DMS79 treated with DMSO at 0.1 percent for 48 hours (cell line): ENCODE measurements at places on chromosomes 11 and 22.

DNA sequence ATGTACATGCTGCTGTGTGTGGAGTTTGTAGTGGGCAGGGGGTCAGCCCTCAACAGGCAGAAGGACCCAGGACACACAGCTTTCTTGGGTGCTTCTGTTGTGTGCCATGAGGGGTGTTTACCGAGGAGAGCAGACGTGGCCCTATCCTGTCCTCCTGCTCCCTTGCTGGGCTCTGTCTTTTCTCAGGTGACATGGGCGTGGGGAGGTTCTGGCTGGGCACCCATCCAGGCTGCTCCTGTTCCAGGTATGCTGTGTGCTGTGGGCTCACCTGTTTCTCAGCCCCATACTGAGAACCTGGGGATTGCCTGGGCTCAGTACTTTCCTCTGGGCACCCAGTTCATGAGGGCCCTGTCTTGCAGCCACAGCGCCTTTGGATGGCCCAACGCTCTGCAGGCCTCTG lies 23.3 kb downstream of the MICALL1 start:
- no peak for DNase-seq

- DNase-seq, result no peak
Observed at GRCh38 chr11:117145393-117145761, 1.3 kb downstream of the PAFAH1B2 start.

- DNase-seq, result no peak
Observed at GRCh38 chr11:101435408-101435973, 148.3 kb downstream of the TRPC6 start.

DNA sequence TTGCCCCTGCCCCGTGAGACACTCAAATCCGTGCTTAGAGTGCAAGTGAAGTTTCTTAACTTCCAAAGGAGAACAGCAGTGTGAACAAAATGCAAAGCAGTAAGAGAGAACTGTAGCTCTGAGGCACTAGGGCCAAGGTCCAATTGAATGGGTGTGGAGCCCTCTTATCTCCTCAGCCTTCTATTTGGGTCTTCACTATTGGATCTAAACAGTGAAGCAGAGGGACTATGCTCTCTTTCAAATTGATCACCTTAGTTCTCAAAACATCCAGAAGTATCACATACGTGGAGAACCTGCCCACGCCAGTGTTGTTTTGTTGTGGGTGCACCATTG lies 49.6 kb downstream of the C22orf31 start:
- no peak for DNase-seq

- DNase-seq, result no peak
Observed at GRCh38 chr11:95514416-95515110, 275.0 kb downstream of the FAM76B start.

DNA sequence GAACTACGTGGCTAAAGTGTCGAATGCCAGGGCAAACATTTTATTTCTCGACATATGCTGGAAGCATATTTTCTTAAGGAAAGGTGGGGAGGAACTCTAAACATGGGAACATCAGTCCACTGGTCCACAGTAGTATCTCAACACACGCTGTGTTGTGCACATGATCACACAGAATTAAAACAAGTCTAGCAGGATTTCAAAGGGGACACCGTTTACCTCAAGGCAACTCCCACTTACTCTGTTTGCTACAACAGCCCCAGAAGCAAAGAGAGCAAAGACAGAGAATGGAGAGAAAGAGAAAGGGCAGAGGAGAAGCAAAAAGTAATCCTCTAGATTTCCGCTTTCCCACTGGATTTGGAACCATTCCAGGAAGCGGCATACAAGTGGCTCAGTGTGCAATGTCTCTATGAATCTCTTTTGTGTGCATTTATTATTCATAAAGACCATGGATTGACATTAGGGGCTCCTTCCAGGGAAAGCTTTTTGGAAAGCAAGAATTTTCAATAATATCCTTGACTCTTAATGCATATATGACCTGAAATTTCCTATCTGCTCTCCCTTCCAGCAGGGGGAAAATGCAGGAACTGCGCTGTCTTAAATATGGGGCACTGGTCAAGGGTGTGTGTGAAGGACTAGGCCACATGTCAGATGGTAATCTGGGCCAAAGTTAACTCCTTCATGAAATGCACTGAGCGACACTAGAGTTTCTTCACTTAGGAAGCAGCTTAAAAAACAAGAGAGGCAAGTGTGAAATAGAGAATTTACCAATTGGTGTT lies 34.8 kb upstream of the CCDC34 start:
- no peak for DNase-seq

GRCh38 chr11:101126551-101127196 lies 2.9 kb downstream of the PGR start:
- DNase-seq, result no peak

GRCh38 chr22:36339171-36340065 lies 48.3 kb downstream of the MYH9 start:
- DNase-seq, result no peak

DNA sequence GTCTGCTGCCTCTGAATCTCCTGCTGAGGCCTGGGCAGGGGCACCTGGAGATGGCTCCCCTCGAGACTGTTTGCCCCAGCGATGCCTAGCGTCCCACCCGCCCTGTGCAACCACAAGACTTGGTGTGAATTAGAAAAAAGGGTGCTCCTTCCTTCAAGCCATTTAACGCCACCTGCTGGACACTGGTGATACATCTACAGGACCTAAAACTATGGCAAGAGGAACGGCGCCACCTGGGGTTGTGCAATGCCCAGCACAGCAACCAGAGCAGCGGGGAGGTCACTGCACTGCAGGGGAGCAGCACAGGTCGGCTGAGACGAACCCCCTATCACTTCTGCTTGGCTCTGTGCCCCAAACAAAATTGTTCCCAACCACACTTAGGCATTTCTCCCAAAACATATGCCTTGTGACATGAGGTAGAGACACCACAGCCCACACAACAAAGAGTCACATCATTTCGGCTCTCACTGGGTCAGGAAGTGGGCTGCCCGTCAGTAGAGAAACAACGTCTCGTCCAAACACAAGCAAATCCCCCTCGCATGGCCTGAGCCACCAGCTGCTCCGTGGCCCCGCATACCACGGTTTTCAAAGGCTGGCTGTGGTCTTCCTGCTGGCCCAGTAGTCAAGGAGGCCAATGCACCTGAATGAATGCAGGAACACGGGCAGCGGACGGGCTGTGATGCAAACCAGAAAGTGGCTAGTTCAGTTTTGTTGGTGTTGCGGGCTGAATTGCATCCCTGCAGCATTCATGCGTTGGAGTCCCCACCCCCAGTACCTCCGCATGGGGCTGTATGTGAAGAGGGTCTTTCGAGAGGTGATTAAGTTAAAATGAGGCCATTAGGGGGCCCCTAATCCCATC lies 171.9 kb downstream of the SHANK2 start:
- DNase-seq, result peak; percentile 96

- DNase-seq, result no peak
Observed at GRCh38 chr22:24087071-24087795, 76.1 kb downstream of the CABIN1 start.

- DNase-seq, result no peak
Observed at GRCh38 chr22:39353346-39353745, 3.6 kb downstream of the SYNGR1 start.

- no peak for DNase-seq
Observed at GRCh38 chr22:24683691-24684090, 80.7 kb downstream of the GGT1 start.

DNA sequence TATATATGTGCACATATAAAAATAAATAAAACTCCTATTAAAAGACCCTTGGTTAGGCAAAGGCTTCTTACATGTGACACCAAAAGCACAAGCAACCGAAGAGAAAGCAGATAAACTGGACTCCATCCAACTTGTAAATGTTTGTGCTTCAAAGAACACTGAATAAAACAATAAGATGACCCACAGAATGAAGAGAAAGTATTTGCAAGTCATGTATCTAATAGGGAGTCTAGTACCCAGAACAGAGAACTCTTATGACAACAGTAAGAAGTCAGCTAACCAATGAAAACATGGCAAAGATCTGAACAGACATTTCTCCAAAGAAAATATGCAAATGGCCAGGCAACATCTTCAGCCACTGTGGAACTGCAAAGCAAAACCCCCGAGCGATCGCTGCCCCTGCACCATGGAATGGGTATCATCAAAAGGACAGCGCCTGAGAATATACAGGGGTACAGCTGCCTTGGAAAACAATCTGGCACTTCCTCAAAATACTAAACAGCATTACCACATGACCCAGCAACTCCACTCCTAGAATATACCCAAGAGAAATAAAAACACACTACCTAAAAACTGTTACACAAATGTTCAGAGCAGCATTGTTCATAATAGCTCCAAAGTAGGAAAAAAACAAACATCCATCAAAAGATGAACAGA lies 17.2 kb downstream of the BRD1 start:
- no peak for DNase-seq
